Stimulated activated CD4-positive, alpha-beta T cell treated with anti-CD3 and anti-CD28 coated beads, Interleukin-1b, Interleukin-23, amount 100 ng/mL, for 4 hours (primary cell): ENCODE measurements at places on chromosomes 1 and 21.

DNA sequence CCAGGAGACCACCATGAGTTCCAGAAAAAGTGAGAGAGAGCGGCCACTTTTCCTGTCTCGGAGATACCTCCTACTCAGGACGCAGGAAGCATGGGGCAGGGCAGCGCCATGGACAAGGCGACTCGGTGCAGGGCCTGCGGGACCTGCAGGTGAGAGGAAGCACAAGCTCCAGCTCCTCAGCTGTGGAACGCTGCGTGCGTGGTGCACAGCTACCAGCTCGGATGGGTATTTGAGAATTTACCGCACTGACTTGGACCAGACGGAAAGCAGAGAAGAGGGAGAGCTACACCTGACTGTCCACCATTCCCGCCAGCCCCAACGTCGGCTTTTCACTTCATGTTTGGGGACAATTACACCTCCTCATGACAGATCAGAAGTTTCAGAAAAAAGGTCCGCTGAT, 8.2 kb upstream of the CDK11A start:
- DNase-seq = no peak

DNA sequence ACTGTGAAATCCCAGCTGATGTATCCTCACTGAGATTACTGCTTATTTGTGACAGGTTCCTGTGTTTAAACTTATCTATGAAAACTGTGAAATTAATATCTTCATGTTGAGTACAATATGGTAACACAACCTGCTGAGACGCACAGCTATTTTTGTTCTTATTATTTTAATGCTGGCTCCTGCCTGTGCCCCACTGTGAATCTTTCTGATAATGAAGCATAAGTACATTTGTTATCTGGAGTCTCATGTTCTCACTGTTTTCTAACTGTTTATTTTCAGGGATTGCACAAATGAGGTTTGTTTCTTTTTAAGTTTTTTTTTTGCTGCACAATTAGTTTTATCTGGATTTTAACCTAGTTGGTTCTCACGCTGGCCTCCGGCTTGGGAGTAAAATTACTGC, 39.9 kb upstream of the IFNAR2 start:
- no peak for DNase-seq

GRCh38 chr21:15140321-15141019, 75.7 kb upstream of the NRIP1 start:
- no peak for DNase-seq

GRCh38 chr1:176693697-176694329, 230.8 kb downstream of the PAPPA2 start:
- no peak for DNase-seq

DNA sequence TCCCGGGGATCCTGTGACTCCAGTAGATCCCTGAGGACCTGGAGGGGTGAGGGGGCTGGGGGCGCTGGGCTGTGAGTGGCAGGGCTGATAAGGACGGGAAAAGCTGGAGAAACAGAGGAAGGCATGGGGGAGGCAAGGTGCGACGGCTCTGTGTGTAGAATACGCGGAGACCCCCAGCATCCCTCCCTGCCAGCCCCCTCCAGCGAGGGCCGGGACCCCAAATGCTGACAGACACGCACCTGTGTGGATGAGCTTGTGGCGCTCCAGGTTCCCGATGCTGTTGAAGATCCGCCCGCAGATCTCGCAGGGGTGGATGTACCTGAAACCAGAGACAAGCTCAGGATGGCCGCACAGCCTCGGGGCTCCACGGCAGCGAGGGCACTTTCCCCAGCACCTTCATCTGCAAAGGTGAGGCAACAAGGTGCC, 53.0 kb upstream of the RIPK4 start:
- DNase-seq = no peak

GRCh38 chr1:155005076-155006011, 2.7 kb downstream of the ZBTB7B start:
- no peak for DNase-seq

DNA sequence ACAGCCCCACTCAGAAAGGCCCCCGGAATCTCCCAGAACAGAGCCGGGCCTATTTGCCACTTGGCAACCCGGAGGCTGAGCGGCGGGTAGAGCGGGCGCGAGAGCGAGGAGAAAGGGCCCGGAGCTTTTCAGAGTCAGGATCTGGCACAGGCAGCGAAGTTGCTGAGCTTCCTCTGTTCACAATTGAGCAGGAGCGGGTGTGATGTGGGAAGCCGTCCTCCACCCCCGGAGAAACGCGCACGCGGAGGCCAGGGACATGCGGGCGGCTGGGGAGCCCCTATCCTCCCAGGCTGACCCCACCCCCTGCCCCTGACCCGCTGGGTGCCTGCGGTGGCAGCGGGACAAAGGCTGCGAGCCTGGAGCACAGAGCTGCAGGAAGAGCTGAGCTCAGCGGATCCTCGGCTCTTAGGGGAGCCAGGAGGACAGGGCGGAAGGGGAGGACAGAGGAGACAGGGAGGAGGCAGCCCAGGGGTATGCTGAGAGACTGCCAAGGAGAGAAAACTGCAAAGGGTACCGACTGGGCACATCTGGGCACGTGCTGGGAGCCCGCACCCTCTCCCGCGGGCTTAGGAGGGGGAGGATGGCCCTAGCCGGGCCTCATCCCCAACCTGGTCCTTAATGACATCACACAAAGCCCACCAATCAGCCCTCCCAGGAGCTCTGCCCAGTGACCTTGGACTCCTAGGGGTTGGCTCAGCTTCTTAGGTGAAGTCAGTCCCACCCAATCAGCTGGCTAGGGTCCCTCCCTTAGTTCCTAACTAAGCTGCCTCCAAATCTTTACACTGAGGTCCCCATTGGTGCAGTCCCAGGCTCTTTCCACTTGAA, 9.3 kb downstream of the KIF21B start:
- no peak for DNase-seq

DNA sequence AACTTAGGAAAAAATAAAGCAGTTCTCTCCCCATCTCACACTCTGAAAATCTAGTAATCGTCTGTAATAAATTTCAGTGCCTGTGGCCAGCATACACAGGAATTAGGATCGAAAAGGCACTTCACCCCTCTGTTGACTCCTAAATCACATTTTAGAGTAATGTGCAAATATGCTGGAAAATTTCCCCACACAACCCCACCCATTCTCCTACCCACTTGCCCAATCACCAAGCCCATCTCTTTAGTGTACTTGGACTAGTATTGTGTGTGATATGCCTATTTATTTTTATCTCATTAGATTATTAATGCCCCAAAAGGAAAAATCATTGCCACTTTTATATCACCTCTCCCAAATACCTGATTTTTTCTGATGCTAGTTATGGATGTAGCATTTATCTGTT, 323.3 kb downstream of the ASTN1 start:
- DNase-seq = no peak

DNA sequence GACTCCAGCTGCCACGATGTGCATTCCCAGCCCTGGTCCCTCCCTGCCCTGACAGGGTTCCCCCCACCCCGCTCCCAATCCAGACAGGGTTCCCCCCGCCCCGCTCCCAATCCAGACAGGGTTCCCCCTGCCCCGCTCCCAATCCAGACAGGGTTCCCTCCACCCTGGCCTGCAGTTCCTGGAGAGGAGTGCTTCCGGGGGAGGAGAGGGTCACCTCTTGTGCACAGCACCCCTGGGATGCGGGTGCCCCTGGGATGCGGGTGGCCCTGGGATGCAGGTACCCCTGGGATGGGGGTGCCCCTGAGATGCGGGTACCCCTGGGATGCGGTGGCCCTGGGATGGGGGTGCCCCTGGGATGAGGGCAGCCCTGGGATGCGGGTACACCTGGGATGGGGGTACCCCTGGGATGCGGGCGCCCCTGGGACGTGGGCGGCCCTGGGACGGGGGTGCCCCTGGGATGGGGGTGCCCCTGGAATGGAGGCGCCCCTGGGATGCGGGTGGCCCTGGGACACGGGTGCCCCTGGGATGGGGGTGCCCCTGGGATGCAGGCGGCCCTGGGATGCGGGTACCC, 36.7 kb upstream of the SLC19A1 start:
- no peak for DNase-seq

GRCh38 chr1:225808136-225808535, 1.8 kb upstream of the EPHX1 start:
- no peak for DNase-seq

DNA sequence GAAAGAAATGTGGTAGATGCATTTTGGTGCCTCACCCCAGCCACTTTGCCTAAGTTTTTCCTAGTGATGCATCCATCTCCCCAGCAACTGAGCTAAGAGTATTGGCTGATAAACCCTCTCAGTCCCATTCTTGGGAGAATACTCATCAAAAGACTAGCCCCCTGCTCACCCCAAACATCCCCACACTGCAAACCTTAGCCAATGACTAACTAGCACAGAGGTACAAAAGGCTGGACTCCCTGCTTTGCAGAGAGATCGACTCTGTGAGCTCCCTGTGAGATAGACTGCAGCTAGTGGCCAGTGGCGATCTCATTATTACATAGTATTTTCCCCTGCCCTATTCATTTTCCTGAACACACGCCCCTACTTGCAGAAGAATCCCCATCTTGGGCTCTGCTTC, 155.3 kb downstream of the HHIPL2 start:
- DNase-seq = no peak

- DNase-seq = no peak
Observed at GRCh38 chr21:34883491-34884271, 165.4 kb downstream of the RUNX1 start.

DNA sequence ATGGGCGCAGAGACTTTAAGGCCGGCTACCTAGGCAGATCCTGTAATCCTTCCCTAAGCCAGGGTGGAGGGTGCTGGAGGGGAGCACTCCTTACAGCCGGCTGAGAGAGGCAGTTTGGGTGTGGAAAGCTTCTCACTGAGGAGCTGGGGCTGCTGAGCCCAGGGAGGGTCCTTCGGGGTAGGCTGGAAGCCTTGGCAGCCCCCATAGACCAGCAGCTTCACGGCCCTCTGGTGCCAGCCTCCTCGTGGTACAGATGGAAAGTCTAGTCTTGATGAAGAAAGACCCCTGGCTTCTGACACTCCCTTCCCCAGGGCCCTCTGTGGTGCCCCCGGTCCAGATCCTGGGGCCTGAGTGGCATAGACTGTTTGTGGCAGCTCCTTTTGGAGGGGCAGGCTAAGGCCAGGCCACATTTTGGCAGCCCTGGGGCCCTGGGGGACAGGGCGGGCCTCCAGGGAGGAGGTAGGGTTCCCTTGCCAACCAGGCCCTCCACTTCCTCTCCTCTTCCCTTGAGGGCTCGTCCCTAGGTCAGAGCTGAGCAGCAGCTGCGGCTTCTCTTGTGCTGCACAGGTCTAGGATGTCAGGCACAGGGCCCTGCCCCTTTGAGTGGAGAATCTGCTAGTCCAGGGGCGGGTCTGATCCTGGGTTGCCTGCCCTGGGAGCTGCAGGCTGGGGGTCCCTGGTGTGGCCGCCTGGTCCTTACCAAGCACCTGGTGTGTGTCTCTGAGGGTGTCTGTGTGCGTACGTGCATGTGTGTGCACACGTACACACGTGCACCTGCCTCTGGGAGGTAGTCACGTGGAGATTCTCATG, 4.8 kb downstream of the AMPD2 start:
- no peak for DNase-seq

- DNase-seq = no peak
Observed at GRCh38 chr1:48035371-48036141, 38.4 kb upstream of the TRABD2B start.

GRCh38 chr1:191869790-191870312, 288.4 kb upstream of the RGS18 start:
- DNase-seq = no peak

- DNase-seq = no peak
Observed at GRCh38 chr21:42332557-42333317, 17.5 kb upstream of the TFF3 start.

DNA sequence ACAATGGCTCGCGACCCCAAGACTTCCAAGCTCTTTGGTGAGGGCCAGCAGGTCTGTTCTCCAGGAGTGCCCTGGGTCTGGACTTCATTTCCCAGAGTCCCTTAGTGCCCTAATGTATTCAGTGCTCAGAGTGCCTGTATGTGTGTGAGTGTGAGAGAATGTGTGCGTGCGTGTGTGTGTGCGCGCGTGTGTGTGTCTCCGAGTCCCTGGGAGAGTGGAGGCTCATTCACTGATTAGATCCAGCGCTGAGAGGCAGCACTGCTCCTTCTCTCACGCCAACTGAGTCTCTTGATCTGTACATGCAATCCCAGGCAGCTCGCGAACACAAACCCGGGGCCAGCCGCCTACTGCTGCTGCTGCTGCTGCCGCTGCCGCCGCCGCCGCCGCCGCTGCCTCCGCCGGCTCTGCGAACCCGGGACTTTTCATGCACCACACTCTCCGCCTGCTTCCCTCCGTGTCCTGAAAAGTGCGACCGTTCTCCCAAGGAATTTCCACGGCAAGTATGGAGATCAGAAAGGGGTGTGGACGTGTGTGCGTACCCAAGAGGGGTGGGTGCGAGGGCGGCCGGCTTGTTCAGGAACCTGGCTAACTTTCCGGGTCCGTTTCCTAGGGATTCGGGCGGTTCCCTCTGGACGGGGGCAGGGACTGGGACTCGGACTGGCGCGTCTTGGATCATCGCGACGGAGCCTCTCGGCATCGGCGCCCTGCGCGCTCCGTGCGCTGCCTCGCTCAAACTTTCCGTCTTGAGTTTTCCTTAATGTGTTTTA, at the start of gene RNF220:
TSS of gene RNF220 (plus strand) at position 225 of the 767 bp plus-strand sequence.
- peak; percentile 34 for DNase-seq

DNA sequence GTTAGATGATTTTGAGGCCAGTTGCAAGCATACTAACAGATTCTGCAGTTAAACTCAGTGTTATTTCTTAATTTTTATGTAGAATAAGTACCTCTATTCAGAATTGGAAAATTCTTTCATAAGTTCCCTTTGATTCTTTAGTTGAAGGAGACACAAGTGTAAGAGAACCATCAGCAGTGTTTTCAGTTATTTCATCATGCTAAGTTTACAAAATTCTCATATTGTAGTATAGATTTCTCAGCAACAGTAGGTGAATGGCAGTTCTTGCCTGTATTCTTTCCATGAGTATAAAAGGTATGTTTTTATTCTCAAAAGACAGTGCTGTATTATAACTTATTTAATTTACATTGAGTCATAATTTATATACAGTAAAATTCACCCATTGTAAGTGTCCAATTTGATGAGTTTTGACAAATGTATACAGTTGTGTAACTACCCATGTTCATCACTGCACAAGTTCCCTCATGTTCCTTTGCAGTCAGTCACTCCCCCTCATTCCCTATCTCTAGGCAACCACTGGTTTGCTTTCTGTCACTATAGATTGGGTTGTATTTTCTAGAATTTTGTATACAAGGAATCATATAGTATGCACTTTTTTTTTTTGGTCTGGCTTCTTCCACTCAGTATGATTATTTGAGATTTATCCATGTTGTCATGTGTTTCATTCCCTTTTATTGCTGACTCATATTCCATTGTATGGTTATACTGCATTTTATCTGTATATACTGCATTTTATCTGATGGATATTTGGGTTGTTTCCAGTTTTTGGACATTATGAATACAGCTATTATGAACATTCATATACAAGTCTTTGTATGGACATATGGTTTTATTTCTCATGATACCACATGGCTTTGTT, 3.9 kb downstream of the RPS6KC1 start:
- DNase-seq = no peak
